ENCODE measurements at places on chromosomes 1 and 21.

GRCh38 chr21:33751120-33751519, 108.8 kb downstream of the ITSN1 start:
- DNase-seq, result peak; percentile 12

DNA sequence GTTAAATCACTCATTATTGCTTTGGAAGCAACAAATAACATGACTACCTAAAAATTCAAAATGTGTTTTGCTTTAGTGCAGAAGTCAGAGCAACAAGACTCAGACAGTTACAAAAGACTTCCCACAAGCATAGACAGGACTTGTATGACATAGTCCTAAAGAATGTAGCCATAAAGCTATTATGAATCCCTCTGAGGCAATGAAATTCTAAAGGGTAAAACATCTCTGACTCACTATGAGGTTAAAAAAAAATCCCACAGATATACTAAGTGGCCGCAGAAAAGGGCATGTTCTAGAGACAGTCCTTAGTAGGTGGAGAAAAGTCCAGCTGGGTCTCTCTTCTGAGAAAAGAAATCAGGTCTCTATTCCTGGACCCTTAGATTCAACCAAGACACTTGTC, 4.9 kb downstream of the PRKAB2 start:
- peak; percentile 96 for DNase-seq

DNA sequence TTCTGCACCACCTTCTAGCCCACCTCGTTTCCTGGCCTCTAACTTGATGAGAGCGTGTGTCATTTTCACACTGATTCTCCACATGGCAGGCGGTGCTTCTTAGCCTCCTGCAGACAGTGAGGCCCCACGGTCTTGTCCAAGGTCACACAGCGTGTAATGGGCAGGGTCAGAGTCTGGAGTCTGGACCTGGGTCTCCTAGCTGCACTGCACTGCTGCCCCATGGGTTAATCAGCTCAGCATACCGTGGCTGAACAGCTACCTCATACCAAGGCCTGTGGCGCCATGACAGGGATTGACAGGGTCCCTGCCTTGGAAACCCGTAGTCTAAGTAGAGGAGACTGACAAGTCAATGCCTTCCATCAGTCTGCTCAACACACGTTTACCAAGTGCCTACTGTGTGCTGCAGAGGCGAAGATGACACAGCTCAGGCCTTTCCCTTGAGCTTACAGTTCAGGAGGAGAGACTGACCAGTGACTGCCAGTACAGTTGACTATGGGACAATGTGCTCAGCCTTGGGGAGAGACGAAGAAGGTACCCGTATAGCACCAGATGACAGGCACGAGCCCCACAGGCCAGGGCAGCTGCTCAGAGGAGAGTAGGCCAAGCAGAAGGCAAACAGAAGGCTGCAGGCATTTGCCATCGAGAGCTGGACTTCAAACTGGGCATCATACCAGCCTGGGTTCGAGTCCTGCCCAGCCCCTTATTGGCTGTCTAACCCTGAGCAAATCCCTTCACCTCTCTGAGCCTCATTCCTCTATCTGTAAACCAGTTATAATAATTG, 5.5 kb downstream of the PCSK9 start:
- DNase-seq, result no peak

DNA sequence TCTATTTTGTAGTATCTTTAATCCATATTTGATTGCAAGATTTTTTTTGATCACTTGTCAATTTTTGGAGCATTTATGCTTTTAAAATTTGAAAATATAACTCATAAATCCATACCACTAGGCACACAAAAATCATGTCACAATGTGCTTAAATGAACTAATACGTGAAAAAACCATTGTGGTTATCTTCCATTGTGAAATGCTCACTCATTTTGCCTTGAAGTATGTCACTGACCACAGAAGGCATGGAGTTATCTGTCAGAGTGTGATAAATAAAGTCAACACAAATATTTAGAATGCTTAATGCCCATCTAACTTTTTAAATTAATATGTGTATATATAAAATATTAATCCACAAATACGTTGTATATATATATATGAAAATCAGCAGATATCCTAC, 347.2 kb downstream of the PTPRC start:
- no peak for DNase-seq

- peak; percentile 67 for DNase-seq
These were observed 6.7 kb upstream of the SH2D5 start for GRCh38 chr1:20739225-20739624.

- no peak for DNase-seq
These were observed 64.2 kb downstream of the PLXNA2 start for GRCh38 chr1:208179961-208180409.

- DNase-seq, result no peak
These were observed 106.0 kb downstream of the RABGAP1L start for GRCh38 chr1:174265282-174265681.

DNA sequence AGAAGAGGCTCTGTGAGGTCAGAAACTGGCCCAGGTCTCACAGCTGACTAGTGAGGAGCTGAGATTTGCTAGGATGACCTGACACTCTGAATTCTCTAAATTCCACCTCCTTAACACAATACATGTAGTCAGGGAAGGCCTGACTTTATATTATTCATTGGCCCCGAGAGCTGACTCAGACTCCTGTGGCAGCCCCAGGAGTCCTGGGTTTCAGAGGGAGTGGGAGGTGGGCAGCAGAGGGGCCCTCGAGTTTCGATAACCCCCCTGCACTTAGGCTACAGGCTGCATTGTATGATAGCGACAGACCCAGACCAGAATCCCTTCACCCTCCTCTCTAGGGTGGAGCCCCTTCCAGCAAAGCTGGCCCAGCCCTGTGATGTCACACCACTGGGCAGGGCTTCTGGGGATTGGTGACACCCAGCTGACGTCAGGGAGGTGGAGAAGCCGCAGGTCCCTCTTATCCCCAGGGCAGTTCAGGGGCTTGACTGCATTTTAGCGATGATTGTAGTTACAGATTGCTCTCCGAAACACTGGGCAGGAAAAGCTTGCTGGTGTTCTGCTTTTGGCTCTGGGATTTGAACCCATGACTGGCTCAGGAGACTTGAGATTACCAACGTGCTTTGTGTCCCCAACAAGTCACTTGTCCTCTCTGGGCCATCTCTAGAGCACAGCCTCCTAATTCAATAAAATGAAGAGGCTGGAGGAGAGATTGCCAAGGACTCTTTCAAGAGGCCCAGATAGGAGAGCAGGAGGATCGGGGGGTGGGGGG, 17.0 kb upstream of the GPR37L1 start:
- peak; percentile 42 for DNase-seq

- DNase-seq, result no peak
These were observed 13.8 kb upstream of the EDEM3 start for GRCh38 chr1:184768467-184768866.

DNA sequence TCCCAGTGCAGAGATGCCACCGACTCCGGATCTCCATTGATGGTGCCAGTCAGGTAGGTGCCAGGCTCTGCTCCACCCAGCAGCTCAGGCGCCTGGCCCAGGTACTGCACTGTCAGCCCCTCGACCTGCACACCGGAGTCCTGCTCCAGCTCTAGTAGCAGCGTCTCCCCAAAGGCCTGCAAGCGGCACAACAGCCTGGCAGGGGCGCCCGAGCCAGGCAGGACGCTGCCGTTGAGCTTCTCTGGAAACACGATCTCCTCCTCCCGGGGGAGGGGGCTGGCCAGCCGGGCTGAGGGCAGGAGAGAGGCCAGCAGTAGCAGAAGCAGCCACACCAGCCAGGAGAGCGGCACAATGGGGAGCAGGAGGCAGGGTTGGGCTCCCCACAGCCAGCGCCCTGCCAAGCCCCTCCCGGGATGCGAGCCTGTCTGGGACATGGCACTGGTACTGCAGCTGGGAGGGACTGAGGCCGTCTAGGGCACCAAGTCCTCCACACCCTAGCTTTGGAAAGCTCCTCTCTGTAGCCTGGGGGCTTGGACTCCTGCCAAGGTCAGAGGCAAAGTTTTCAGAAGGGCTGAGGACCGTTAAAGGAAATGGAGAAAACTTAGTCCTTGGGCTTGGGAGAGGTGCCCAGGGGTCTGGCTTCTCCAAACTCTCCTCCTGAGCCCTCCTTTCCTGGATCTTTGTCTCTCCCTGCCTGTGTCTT, 509 bp downstream of the ADAMTS4 start:
- peak; percentile 14 for DNase-seq

GRCh38 chr1:43121256-43121900, 50.7 kb downstream of the EBNA1BP2 start:
- no peak for DNase-seq

- no peak for DNase-seq
These were observed 21.4 kb downstream of the STUM start for GRCh38 chr1:226569879-226570547.

- DNase-seq, result peak; percentile 83
These were observed 121.8 kb upstream of the SLC44A3 start for GRCh38 chr1:94698356-94698755.

DNA sequence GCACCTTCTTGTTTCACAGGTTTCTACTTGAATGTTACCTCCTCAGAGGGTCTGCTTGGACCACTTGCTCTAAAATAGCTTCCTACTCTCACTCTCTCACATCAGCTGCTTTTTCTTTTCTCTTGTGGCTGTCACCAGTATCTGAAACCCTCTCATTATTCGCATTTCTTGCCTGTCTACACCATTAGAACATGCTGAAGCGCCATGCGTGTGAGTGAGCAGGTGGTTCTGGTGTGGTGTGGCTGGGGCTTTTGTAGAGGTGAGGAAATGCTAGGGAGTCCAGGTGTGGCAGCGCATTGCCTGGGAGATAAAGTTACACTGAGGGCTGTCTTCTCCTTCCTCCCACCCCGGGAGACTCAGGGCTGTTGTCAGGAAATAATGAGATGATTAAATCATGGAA, 4.1 kb downstream of the ZNF362 start:
- DNase-seq, result no peak

- peak; percentile 89 for DNase-seq
These were observed 43.9 kb downstream of the GRHL3 start for GRCh38 chr1:24362982-24363614.

GRCh38 chr1:6248932-6249738, 5.2 kb downstream of the HES3 start:
- no peak for DNase-seq

Data from fibroblast of skin of abdomen (primary cell).